Naive thymus-derived CD8-positive, alpha-beta T cell (primary cell): ENCODE measurements at places on chromosomes 1 and 21. TPM values are rescaled to one million over a fixed set of nuclear protein-coding genes. Genes with fewer than 3 reads are reported as not detected.

MPC2 gene
- 32.2 TPM for total RNA-seq

- DNase-seq, result no peak
These were observed 67.8 kb downstream of the POU2F1 start for GRCh38 chr1:167288390-167289074.

LCE3D gene
- not detected for total RNA-seq

DNA sequence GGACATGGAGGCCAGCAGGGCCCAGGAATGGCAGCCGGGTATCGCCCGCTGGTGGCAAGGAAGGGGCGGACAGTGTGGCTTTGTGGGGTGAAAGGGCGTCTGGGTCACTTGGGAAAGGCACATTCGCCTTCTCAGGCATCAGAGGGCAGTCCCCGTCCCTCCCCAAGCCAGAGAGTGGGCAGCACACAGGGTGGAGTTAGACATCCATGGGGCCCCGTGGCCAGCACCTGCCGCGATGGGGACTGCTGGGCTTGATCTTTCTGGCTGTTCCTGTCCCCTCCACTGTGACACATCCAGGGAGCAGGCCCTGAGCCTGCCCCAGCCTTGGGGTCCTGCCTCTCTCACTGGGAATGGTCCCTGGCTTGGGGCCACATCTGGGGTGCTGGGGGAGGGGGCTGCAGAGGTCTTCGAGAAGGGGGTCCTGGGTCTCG lies 4.0 kb upstream of the TRPM2 start:
- no peak for DNase-seq
